ENCODE measurements at places on chromosomes 13 and 19. TPM values are rescaled to one million over a fixed set of nuclear protein-coding genes. Genes with fewer than 3 reads are reported as not detected.

Gene SCN1B
- 12.1 TPM for total RNA-seq

GRCh38 chr13:52164989-52165388 is 5.6 kb upstream of the NEK3 start:
- DNase-seq: no peak

Gene BRME1
- 1.5 TPM for total RNA-seq

Gene FSD1
- 7.5 TPM for total RNA-seq

Gene ZNF497
- 0.98 TPM for total RNA-seq

- DNase-seq: peak; percentile 53
Measured at GRCh38 chr13:35470671-35471661, 5.5 kb downstream of the MAB21L1 start.

GRCh38 chr13:71290963-71291841 is 575.8 kb downstream of the DACH1 start:
- DNase-seq: peak; percentile 11

DNA sequence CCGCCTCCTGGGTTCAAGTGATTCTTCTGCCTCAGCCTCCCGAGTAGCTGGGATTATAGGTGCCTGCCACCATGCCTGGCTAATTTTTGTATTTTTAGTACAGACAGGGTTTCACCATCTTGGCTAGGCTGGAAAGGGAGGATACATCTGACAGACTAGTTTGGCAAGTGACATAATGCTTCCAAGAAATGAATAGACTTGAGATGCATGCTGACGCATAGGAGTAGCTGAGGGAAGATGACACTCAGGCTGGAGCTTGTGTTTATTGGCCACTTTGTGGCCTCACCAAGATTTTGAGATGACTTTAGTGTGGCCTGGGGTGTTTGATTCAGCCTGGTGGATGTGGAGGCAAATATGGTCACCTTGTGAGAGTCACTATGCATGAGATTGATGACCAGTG is 4.0 kb downstream of the ZNF586 start:
- no peak for DNase-seq

DNA sequence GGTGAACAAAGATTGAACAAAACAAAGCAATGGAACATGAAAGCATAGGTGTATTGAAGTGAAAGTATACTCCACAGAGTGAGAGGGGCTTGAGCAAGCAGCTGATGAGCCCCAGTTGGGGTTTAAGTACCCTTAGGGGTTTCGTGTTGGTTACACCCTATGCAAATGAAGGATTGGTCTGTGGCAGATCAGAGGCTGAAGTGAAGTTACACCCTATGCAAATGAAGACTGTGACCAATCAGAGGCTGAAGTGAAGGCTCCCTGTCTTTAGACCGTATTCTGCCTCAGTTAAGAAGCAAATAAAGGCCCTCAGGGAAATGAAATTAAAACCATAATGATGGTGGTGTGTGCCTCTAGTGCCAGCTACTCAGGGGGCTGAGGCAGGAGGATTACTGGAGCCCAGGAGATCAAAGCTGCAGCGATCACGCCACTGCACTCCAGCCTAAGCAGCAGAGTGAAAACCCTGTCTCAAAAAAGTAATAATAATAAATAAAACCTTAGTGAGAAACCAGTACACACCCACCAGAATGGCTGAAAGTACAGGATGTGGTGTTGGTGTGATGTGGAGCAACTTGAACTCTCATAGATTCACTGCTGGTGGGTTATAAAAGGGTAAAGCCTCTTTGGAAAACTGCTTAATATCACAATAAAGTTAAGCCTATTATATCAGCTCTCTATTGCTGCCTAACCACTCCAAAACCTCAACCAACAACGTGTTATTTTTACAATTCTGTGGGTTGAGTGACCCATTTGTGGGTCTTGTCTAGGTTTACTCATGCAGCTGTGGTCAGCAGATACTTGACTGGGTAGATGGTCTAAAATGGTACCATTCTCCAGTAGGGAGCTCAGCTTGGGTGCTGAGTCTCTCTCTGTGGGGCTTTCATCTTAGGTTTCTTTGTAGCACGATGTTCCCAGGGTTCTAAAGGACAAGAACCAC is 12.8 kb upstream of the UPF3A start:
- no peak for DNase-seq

- DNase-seq: peak; percentile 87
Measured at GRCh38 chr13:114128624-114129522, 3.5 kb downstream of the RASA3 start.

Gene IRGC
- not detected for total RNA-seq

- no peak for DNase-seq
Measured at GRCh38 chr19:17862711-17863519, 3.2 kb downstream of the RPL18A start.

- no peak for DNase-seq
Measured at GRCh38 chr13:28983641-28984040, 163.5 kb downstream of the MTUS2 start.

Gene CYP4F8
- not detected for total RNA-seq

Gene PABPC3
- 0.08 TPM for total RNA-seq

Gene AKAP8
- total RNA-seq: 12.3 TPM

DNA sequence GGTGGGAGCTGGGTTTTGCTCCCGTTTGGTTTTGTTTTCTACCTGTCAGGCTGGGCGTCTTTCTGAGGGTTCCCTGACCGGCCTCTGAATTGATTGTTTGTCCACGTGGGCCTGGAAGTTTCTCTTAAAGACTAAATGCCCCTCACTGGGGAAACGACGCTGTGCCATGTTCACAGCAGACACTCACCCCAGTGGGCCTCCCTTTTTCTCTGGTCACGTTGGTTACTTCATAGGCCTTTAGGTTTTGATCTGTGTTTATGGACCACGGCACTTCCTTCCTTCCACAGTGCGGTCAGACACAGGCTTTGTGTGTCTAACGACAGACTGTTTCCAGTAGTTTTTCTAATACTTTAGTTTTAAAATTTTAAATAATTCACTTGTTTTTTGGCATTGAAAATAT is 20.1 kb upstream of the NDUFS7 start:
- DNase-seq: no peak

- no peak for DNase-seq
Measured at GRCh38 chr13:61463024-61463423, 47.4 kb upstream of the PCDH20 start.

Gene ZNF792
- 3.0 TPM for total RNA-seq

Gene ZNF284
- 3.5 TPM for total RNA-seq

- no peak for DNase-seq
Measured at GRCh38 chr19:2775556-2776430, 7.3 kb downstream of the SGTA start.

Gene C1QTNF9B
- total RNA-seq: not detected

GRCh38 chr19:14795078-14795721 is 16.8 kb upstream of the ADGRE2 start:
- DNase-seq: no peak

Measured in fibroblast of the aortic adventitia (primary cell).